ENCODE measurements at places on chromosomes 1 and 21. TPM values are rescaled to one million over a fixed set of nuclear protein-coding genes. Genes with fewer than 3 reads are reported as not detected.

DNA sequence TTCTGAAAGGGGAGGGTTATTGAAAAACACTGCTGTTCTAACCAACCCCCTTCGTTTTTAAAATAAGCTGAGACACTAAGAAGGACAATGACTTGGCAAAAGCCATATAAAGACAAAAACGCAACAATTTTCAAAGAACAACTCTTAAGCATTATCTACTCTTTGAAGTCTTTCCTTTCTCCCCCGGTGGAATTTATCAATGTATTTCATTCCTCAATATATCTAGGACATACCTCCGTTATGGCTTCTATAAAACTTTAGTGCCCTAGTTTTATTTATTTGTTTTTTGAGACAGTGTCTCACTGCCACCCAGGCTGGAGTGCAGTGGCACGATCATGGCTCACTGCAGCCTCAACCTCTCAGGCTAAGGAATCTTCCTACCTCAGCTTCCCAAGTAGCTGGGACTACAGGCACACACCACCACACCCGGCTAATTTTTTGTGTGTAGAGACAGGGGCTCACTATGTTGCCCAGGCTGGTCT lies 3.2 kb downstream of the NRDC start:
- no peak for DNase-seq

Gene MYOM3
- 0.11 TPM for total RNA-seq

DNA sequence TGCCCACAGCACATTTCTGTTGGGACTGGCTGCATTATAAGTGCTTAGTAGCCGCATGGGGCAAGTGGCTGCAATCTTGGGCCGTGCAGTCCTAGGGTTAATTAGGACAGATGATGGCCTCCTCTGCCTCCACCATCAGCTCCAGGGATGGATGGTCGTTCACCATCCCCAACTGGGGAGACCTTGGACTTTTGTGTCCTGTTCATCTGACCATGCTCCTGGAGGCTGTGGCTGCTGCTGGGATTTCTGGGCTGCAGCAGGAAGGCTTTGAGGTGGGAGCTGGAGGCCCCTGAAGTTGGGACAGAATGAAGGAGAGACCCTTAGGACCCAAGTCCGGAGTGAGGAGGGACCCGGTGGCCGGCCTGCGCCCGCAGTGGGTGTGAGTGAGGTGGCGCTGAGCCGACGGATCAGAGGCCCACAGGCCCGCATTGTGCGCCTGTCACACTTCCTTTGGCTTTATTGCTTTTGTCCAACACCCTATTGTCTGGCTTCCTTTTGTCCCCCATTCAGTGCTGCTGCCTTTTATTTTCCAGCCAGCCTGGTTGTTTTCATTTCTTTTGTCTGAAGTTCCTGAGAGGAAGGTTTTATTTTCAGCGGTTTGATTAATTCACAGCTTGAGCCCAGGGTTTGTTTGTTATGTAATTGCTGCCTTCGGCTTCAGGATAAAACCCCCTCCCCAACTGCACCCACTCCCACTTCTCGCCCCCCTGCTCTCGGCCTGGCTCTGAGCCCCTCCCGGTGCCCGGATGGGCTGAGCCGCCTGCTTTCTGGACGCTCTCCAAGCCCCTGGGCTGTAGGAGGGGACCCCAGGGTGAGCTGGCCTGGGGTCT lies 35.6 kb downstream of the SOX13 start:
- DNase-seq = peak; percentile 82

Gene FCGR3A
- total RNA-seq = not detected

- DNase-seq = no peak
Measured at GRCh38 chr1:23433122-23433521, 8.6 kb upstream of the TCEA3 start.

DNA sequence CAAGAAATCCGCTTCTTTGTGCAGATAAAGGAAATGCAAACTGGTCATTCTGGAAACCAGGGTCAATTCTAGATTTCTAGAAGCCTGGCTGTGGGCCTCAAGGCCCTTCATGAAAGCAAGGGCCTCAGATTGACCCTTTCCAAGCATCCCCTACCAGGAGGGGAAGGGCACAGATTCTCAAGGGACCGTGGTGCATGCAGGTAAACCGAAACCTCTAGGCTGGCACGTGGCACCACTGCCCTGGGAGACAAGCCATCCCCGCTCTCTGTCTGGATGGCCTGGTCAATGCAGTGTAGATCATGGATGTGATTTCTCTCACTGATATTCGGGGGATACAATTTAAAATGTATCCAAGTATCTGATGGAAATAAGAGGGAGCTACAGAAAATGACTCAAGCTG lies 69.4 kb downstream of the TOMM20 start:
- DNase-seq = no peak

DNA sequence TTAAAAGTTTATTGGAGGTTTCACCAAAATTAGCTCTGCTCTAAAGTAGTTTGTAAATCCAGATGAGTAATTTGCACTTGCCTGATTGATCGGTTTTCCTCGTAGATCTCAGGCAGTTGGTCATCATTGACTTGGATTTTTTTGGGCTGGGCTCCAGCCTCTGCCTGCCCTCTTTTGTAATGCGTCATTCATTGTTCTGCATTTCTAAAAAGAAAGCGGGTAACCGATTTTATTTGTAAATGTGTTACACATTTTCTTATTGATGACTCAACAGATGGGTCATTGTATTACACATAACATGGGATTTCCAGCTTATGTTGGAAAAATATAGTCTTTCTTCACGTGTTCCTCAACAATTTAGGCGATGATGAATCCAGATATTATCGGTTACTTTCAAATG lies 5.5 kb downstream of the ETS2 start:
- no peak for DNase-seq

Gene DYNLT4
- total RNA-seq = not detected

Gene HSF2BP
- total RNA-seq = 1.7 TPM

DNA sequence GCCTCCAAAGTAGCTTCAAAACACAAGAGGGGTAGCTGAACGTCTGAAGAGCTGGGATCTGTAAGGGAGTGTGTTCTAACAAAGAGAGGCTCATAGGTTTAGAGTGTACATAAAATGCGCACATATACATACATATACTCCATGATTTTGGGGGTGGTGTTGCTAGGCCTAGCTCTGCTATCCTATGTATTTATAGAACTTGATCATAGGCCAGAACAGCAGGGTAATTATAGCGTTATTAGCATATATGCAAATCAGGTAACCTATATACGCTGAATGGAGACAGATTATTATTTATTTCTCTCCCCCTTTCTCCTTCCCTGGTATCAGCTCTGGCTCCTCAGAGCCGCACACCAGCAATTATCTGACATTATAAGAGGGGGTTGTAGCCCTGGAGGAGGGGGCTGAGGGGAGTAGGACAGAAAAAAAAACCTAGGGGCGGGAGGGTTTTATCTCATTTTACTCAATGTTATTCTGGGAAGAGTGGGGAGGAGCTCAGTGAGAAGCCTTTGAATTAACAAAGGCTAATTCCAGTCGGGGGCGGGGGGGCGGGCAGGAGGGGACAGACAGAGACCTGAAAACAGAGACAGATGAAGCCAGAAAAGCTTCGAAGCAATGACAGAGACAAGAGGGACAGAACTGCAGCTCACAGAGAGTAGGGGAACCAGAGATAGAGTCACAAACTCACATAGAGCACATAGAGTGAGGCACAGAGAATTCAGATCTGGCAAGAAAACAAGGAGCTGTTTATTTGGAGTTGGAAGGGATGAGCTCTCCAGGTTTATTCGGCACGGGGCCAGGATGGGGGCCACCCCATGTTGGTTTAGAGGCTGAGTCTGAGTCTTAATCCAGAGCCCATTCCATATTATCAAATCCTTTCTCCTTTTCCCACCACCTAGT lies 63.0 kb downstream of the RHBG start:
- DNase-seq = peak; percentile 69

DNA sequence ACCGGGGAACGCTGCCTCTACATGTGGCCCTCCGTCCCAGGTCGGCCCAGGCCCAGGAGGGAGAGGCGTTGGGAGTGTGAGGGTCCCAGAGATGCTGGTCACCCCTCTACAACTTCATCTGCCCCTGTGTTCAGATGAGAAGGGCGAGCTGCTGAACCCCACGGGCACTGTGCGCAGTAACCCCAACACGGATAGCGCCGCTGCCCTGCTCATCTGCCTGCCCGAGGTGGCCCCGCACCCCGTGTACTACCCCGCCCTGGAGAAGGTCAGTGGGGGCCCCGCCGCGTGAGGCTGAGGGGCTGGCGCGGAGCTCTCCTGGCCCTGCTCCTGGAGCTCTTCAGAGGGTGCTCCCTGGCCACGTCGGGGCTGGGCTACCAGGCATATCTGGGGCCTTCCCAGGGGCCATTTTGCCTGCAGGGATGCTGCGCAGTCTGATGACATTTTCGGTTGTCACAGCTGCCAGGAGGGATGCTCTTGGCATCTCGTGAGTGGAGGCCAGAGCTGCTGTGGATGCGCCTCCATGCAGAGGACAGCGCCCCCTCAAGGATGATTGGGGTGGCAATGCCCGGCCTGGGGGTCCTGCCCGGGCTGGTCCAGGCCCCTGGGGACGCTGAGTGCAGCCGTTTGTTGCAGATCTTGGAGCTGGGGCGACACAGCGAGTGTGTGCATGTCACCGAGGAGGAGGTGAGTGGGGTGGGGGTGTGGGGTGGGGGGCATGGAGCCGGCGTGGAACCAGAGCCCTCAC lies 68.6 kb downstream of the PIK3CD start:
- DNase-seq = peak; percentile 75

- no peak for DNase-seq
Measured at GRCh38 chr1:118863688-118864087, 124.5 kb downstream of the TBX15 start.

Gene HSD3B2
- total RNA-seq = not detected

DNA sequence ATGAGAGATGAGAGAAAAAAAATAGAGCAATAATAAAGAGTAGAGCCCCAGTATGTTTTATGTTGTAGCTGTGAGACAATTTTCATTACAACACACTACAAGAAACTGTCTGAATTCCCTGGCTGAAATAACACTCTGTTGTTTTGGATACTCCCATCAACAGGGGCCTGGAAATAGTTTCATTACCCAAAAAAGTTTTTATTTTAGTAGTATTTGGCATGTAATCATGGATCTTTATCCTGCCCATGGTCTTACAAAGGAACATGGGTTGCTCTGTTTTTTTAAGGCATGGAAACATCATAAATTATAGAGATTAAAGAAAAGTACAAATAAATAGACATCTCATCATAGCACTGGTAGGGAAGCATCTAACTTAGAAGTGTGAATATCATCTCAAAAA lies 56.3 kb downstream of the GNG12 start:
- DNase-seq = no peak

- DNase-seq = no peak
Measured at GRCh38 chr1:203492748-203493130, 1.2 kb upstream of the OPTC start.

GRCh38 chr1:180282401-180283044 lies 52.5 kb downstream of the LHX4 start:
- DNase-seq = no peak

DNA sequence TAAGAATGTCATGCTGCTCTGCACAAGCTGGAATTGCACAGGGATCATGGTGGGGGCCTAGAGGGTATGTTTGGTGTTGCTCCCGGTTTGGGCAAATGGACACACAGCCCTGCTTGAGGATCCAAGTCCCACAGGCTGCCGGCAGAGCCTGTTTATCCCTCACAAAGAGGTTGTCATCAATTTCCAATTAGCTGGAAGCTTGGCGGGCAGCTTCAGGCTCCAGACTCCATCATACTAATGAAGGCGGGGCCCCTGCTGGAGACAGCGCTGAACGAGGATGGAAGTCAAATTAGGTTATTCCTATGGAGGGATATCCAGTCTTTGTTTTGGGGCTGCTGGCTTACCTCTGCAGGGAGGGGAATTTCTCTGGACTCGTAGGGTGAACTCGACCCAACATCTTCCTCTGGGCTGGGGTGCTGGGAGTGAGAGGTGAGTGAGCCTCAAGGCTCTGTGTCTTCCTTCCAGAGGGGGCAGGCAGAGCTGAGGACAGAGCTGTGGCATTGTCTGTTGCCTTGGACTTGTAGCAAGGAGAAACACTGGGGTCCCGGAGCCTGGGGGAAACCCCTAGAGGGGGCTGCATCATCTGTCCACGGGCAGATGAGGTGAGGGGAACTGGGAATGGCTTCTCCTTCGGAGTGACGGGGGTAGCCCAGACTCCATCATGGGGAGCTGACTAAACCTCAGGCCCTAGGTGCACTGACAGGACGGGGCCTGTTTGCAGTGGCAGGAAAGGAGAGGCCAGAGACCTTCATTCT lies 24.9 kb upstream of the PARP1 start:
- peak; percentile 53 for DNase-seq

- peak; percentile 99 for DNase-seq
Measured at GRCh38 chr1:53470155-53470554, 11.0 kb downstream of the DMRTB1 start.

DNA sequence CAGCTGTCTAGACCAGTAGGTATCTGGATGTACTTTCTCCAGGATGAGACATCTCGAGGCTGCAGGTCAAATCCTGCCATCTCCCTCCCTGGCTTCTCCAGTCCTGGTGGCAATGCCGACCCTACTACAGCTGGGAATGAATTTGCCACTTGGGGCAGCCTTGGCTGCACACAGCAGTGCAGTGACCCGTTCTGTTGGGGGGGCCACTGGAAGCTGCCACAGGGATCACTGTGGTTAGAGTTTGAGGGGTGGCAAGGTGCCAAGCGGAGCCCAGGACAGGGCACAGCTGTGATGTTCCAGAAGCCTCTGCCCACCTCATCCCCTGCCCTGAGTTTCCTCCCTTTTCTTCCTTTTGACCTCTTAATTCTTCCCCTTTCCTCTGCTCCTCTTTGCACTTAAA lies 17.1 kb downstream of the COL6A2 start:
- DNase-seq = no peak

DNA sequence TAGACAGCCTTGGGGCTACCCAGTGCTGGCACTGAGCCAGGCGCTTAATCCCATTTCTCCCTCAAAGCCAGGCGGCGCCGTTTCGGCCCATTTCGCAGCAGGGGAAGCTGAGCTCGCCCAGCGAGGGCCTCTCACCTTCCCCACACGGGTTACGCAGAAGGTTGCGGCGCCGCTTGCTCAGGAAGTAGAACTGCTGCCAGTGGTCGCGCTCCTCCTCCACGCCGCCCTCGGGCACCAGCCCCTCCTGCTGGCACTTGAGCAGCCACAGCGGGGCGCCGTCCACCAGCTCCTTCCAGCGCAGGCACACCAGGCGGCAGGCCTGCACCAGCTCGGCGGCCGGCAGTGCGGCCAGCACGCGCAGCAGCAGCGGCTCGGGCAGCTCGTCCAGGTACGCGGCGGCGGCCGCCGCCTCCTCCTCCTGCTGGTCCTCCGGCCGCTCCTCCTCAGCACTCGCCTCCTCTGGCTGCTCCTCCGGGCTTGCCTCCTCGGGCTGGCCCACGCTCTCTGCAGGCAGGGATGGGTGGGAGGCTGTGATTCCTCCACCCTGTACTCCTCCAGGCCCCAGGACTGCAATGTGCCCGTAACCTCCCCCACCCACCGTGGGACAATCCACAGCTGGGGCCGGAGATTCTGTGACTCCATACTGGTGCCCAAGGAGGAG lies 3.8 kb downstream of the FBXO2 start:
- peak; percentile 90 for DNase-seq

GRCh38 chr1:9615316-9616063 lies 26.8 kb downstream of the TMEM201 start:
- DNase-seq = peak; percentile 92

DNA sequence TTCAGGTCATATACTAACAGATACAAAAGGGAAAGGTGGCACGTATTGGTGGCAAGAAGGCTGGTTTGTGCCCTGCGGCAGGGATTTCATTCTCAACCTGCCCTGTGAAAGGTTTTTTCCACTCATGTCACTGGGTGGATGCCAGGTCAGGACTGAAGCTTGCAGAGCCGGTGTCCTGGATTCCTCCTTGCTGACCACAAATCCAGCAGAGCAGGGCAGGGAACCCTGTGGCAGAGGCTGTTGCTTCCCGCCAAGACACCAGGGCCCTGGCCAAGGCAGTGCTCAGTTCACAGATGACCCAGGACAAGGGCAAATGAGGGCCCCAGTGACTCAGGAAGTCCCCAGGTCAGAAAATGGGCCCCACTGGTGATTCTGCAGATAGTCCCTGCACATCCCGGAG lies 16.4 kb downstream of the BSND start:
- DNase-seq = no peak

- no peak for DNase-seq
Measured at GRCh38 chr1:155479205-155479604, 83.4 kb downstream of the ASH1L start.

Measured in endodermal cell (in vitro differentiated cells).